ENCODE measurements at places on chromosomes 11 and 22. TPM values are rescaled to one million over a fixed set of nuclear protein-coding genes. Genes with fewer than 3 reads are reported as not detected.

CCDC116 gene
- not detected for total RNA-seq

CATSPERZ gene
- 3.2 TPM for total RNA-seq

GLYATL1B gene
- total RNA-seq = not detected

GP1BB gene
- 2.6 TPM for total RNA-seq

IL18 gene
- 98.7 TPM for total RNA-seq

CARD18 gene
- not detected for total RNA-seq

SCGB1D2 gene
- not detected for total RNA-seq

RBMXL2 gene
- not detected for total RNA-seq

SLC43A1 gene
- total RNA-seq = 2.7 TPM

BBOX1 gene
- not detected for total RNA-seq

MAPK8IP1 gene
- 6.1 TPM for total RNA-seq

HPX gene
- total RNA-seq = 0.71 TPM

KCNQ1OT1 gene
- total RNA-seq = 0.04 TPM

MAP6 gene
- 1.4 TPM for total RNA-seq

CAPN5 gene
- total RNA-seq = 7.0 TPM

GLB1L2 gene
- 2.0 TPM for total RNA-seq

SELENOO gene
- total RNA-seq = 19.4 TPM

PGM2L1 gene
- 17.2 TPM for total RNA-seq

KRTAP5-2 gene
- total RNA-seq = not detected

VPREB1 gene
- not detected for total RNA-seq

PHF21B gene
- 0.81 TPM for total RNA-seq

SHANK2 gene
- 8.6 TPM for total RNA-seq

PYGM gene
- total RNA-seq = 0.52 TPM

RIC3 gene
- total RNA-seq = 1.4 TPM

KLHL35 gene
- total RNA-seq = 0.75 TPM

IRAG1 gene
- total RNA-seq = 0.03 TPM

SLN gene
- total RNA-seq = 2.5 TPM

OR51B5 gene
- not detected for total RNA-seq

DBX1 gene
- not detected for total RNA-seq

CCDC87 gene
- total RNA-seq = 0.52 TPM

OR8D1 gene
- total RNA-seq = not detected

SLC36A4 gene
- 10.7 TPM for total RNA-seq

C2CD2L gene
- 5.6 TPM for total RNA-seq

OR4D5 gene
- not detected for total RNA-seq

CHRM4 gene
- total RNA-seq = 0.50 TPM

MPZL3 gene
- total RNA-seq = 0.25 TPM

CENPM gene
- 40.5 TPM for total RNA-seq

FADD gene
- total RNA-seq = 69.7 TPM

TTC28 gene
- total RNA-seq = 2.5 TPM

BIRC3 gene
- 51.8 TPM for total RNA-seq

PDGFD gene
- total RNA-seq = 5.9 TPM

TSGA10IP gene
- not detected for total RNA-seq

FOLR2 gene
- total RNA-seq = not detected
